ENCODE measurements at places on chromosomes 4 and X. TPM values are rescaled to one million over a fixed set of nuclear protein-coding genes. Genes with fewer than 3 reads are reported as not detected.
A peak's percentile ranks its signal among the peaks of the same experiment; 100 is the strongest.

DNA sequence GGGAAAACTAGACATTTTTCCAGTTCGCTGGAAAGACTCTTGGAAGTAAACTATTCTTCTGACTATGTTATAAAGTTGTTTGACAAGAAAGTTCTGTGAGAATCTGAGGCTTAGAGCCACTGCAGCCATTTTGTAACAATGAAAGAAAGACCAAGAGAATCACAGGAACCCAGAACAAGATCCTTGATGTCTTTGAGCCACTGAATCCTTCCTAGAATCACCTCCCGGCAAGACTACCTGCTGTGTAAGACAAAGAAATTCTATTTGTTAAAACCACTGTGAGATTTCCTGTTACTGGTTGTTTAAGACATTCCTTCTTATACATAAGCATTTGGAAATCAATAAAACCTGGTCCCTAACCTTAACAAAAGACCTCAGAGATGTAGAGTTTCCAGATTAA, 175.7 kb upstream of the RASGEF1B start:
- no peak for DNase-seq
- no peaks in the 10 kb centered on the region for H3K36me3 ChIP-seq
- no peaks in the 10 kb centered on the region for H3K27me3 ChIP-seq
- H3K27ac ChIP-seq: no peak overlapping the region

DNA sequence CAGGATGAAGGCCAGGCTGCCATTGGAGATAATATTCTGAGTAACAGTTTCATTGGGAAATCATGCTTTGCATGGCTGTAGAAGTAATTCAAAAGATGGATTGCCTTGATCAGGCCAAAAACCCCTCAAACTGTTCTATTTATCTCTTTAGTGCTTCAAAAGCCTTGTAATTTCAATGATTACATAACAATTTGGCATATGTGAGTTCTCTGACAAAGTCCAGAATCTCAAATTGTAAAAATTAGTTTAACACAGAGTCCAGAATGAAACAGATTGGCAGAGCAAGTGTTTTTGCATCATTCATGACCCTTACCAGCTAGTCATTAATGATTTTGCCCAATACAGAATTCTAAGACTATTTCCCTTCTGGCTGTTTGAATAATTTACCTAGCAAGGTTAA, 347.3 kb downstream of the SPRY1 start:
- DNase-seq: no peak
- no peaks in the 10 kb centered on the region for H3K36me3 ChIP-seq
- no peaks in the 10 kb centered on the region for H3K4me1 ChIP-seq
- no peak overlapping the region for H3K4me3 ChIP-seq
- no peak overlapping the region for H3K27ac ChIP-seq
- no peaks in the 10 kb centered on the region for H3K27me3 ChIP-seq

DNA sequence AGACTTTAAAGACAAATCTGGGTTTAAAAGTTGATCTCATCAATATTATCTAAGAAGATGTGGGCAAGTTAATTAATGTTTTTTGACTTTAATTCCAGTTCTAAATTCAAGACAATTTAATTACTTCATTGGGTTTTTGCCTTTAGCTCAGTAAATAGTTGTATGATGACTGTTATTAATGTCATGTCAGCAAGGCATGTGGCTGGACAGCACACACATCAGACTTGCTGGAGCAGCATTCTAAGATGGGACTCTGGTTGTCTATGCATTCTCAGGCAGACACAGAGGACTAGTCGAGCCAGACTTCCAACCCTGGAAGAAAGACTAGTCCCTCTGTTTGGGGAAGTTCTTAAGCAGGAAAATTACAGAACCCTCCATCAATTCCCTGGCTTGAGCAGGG, 180.7 kb upstream of the GK2 start:
- no peaks in the 10 kb centered on the region for H3K36me3 ChIP-seq
- no peak for DNase-seq
- no peak overlapping the region for H3K4me3 ChIP-seq
- no peak overlapping the region for H3K27ac ChIP-seq
- H3K4me1 ChIP-seq: no peaks in the 10 kb centered on the region

DNA sequence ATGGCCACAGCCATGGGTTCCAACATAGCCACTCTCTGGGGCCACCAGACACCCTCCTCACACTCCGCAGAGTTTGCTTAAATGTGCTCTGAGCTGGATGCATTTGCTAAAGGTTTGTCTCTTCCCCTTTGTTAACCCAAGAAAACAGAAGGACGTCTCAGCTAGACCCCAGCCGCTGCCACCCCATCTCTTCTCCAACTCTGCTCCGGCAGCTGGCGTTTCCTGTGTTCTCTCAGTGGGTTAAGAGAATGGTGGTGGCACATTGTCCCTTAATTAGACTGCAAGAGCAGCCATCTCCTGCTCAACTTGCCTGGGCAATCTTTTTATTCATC, 43.7 kb upstream of the FAM9C start:
- peak overlapping the region; percentile 68 for H3K27ac ChIP-seq
- H3K4me1 ChIP-seq: peaks cover 93% of the 10 kb centered on the region
- no peaks in the 10 kb centered on the region for H3K27me3 ChIP-seq
- H3K36me3 ChIP-seq: no peaks in the 10 kb centered on the region
- DNase-seq: no peak

DNA sequence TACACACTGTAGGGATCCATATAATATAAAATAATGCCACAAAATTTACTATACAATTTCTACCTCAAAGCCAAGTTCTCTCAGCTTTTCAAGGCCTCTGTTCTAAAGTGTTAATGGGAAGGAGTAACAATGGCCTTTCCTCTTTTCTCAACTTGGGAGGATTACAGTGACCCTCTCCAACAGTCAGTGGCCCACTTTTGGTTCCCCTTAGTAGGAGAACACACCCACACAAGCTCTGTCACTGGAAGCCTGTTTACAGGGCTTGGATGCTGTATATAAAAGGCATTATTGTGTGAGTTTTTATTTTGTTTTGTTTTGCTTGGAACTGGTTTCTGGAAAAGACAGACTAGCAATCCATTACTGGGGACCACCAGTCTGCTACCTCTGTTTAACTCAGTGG, 1.8 kb downstream of the ARHGEF6 start:
- H3K27me3 ChIP-seq: no peaks in the 10 kb centered on the region
- H3K4me1 ChIP-seq: peaks cover 30% of the 10 kb centered on the region
- DNase-seq: no peak
- peak overlapping the region; percentile 48 for H3K27ac ChIP-seq

The PABPC1L2A gene
- total RNA-seq: not detected

GRCh38 chr4:175998782-175999181, 66.9 kb upstream of the WDR17 start:
- H3K4me1 ChIP-seq: no peaks in the 10 kb centered on the region
- H3K27me3 ChIP-seq: no peaks in the 10 kb centered on the region
- no peaks in the 10 kb centered on the region for H3K36me3 ChIP-seq
- DNase-seq: no peak
- no peak overlapping the region for H3K27ac ChIP-seq

DNA sequence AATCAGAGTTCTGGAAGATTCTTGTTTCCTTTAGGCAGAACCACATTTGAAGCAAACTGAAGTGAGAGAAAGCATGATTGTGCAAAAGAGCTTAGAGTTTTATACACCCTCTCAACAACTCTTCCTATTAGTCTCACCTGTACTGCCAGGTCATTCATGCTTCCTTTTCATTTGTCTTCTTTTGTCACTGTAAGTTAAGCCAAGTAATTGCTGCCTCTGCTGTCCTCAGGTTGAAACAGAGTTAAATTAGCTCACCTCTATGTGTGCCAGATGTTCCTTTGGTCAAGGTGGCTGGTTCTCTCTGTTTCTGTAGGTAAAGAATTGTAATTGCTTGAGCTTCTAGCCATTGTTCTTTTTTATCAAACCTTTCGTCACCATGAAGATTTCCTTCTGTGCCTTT, 41.1 kb upstream of the HPGD start:
- no peak overlapping the region for H3K4me3 ChIP-seq
- no peaks in the 10 kb centered on the region for H3K27me3 ChIP-seq
- H3K27ac ChIP-seq: no peak overlapping the region
- DNase-seq: no peak
- H3K36me3 ChIP-seq: no peaks in the 10 kb centered on the region

The DOK7 gene
- total RNA-seq: not detected

DNA sequence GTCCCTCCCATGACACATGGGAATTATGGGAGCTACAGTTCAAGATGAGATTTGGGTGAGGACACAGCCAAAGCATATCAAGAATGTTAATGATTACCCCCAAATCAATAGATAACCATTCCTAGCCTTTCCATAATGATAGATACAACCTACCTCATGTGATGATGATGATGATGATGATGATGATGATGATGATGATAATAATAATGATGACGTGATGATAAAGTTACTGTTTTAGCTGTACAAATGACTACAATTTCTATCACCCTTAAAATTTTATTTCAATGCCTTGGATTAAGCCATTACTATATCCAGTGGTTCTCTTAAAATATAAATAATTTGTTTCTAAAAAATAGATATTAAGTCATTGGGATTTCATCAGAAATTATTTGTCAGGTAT, 55.2 kb upstream of the NLGN4X start:
- H3K4me3 ChIP-seq: no peak overlapping the region
- no peak overlapping the region for H3K27ac ChIP-seq
- no peaks in the 10 kb centered on the region for H3K27me3 ChIP-seq
- DNase-seq: no peak
- no peaks in the 10 kb centered on the region for H3K36me3 ChIP-seq

DNA sequence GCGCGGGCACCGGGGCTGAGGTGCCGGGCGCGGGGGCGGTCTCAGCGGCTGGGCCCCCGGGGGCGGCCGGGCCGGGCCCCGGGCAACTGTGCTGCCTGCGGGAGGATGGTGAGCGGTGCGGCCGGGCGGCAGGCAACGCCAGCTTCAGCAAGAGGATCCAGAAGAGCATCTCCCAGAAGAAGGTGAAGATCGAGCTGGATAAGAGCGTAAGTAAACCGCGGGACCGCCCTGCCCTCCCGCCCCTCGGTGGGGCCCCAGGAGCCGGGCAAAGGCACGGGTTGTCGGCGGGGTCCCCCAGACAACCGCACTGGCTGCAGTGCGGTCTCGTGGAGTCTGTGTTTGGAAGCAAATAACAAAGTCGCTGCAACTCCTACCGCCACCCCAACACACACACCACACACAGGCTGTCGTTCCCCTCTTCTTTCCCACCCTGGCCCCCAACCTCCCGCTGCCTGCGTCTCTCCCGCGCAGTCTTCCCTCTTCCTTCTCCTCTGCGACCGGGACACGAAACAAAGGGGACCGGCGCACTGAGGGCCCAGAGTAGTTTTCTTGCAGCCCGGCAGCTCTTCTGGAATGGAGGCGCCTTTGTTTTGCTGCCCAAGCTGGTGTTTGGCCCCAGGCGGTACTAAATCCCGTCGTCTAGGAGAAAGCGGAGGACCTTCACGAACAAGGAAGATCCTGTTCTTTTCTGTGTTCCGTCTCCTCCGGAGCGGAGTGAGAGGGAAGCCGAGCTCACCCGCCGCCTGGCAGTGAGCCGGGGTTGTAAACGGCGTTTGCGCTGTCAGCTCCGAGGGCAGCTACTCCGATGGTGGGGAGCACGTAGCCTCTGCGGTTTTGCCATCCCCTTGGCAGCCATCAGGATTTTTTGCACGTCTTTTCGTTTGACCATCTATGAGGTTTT, 788 bp downstream of the SAP30 start:
- peak; percentile 72 for DNase-seq
- peak overlapping the region; percentile 75 for H3K27ac ChIP-seq
- H3K4me1 ChIP-seq: peaks cover 8% of the 10 kb centered on the region
- no peaks in the 10 kb centered on the region for H3K36me3 ChIP-seq
- peak overlapping the region; percentile 96 for H3K4me3 ChIP-seq
